ENCODE measurements at places on chromosomes 16 and 17.

- DNase-seq, result no peak
These were observed 46.7 kb upstream of the LHX1 start for GRCh38 chr17:36890398-36891168.

DNA sequence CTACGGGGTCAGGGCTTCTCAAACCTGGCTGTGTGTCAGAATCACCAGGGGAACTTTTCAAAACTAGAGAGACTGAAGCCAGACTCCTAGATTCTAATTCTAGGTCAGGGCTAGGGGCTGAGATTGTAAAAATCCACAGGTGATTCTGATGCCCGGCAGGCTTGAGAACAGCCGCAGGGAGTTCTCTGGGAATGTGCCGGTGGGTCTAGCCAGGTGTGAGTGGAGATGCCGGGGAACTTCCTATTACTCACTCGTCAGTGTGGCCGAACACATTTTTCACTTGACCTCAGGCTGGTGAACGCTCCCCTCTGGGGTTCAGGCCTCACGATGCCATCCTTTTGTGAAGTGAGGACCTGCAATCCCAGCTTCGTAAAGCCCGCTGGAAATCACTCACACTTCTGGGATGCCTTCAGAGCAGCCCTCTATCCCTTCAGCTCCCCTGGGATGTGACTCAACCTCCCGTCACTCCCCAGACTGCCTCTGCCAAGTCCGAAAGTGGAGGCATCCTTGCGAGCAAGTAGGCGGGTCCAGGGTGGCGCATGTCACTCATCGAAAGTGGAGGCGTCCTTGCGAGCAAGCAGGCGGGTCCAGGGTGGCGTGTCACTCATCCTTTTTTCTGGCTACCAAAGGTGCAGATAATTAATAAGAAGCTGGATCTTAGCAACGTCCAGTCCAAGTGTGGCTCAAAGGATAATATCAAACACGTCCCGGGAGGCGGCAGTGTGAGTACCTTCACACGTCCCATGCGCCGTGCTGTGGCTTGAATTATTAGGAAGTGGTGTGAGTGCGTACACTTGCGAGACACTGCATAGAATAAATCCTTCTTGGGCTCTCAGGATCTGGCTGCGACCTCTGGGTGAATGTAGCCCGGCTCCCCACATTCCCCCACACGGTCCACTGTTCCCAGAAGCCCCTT is 10.9 kb downstream of the STH start:
- DNase-seq, result no peak

DNA sequence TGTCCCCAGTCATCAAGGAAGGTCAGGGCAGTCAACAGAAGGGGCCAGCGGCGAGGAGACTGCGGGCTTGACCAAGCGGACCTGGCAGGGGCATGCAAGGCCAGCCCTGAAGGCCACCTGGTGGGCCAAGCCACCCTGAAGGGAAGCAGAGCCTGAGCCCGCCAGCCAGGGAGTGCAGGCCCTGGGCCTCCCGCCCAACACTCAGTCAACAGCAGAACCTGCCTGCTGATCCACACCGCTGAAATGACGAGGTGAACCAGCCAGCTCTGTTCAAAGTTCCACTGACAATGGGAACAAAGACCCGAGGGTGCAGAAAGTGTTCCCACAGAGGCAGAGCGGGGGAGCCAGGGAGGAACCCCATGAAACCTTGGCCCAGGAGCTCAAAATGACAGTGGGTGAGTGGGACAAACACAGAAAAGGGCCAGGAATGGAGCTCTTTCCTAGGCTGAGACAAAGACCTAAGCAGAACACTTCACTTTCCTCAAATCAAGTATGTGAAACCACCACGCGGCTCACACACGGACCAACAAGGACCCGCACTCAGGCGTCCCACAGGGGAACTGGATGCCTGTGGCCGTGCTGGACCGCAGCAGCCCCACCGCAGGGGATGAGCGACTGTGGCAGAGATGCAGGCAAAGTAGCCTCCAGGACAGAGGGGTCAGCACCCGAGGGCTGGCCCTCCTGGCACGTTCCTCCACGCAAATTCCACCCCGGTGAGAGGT is 12.0 kb downstream of the AXIN1 start:
- no peak for DNase-seq

DNA sequence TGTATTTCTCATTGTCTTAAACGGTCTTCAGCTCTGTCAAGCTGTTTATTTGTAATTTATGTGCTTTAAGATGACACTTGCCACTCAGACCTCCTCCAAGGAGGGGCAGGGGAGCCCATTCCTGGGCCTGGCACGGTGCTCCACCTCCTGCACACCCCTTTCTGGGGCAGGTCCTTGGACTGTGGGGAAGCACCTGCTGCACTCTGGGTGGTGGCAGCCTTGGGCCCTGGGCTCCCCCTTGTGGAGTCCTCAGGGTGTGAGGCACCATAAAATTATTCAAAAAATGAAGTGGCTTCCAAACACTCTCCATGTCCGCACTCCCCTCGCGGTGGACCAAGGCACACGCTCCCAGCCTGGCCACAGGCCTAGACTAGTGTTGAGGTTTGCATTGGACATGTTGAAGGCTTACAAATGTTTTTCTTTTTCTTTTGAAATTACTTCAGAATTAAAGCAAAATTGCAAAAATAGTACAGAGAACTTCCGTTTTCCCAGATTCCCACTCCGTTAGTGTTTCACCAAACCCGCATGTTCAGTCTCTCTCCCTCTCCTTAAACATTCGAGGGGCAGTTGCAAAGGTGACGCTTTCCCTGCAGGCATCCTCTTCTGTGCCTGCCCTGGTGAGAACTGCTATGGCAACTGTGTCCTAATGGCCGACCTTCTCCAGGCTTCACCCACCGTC is 32.4 kb downstream of the FOXK2 start:
- DNase-seq, result peak; percentile 42

- DNase-seq, result no peak
These were observed 53.6 kb downstream of the WNT3 start for GRCh38 chr17:46764709-46765401.

DNA sequence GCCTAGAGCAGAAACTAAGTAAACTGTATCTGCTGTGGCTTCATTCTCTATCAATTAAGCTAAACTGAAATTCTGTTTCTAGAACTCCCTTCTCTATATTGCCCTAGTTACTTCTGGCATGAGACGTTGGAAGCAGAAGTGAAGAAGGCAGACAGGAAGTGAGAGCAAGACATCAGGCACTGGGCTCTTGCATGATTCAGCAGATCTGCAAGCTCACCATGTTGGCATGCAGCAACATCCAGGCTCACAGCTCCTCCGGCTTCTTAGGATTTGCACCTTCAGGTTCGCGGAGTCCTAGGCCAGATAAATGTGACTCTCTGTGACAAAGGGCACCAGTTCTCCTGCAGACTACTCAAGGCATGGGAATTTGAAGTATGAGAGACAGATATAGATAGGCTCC is 148.3 kb downstream of the CDH8 start:
- DNase-seq, result no peak

DNA sequence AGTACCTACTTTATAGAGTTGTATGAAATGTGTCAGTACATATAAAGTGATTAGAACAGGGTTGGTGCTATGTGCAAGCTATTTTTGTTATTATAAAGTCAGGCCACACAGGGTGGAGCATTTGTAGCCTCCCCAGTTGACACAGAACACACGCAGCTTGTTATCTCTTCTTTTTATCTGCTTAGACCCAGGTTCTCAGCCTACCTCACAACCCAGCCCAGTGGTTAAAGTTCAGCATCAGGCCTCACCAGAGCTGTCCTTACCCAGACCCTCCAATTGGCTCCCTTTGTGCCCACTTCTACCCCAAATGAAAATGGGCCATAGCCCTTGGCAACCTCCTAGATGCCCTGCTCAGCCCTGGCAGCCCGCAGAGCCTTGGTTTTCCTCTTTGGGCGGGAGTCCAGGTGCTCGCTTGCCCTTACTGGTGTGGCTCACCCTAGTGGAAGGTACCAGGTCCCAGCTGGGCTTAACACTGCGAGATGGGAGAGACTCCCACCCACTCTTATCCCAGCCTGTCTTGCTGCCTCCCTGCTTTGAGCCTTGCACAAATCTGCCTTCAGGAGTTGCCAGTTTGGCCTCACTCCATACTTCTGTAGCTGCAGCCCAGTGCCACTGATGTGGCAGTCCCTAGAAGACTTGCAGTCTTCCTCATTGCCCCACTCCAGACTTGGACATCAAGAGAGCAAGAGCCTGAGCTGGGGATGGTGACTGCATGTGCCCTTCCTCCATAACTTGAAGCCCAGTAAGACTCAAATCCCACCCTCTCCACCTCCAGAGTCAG is 1.1 kb upstream of the PIGS start:
- DNase-seq, result no peak

GRCh38 chr16:90081606-90081970 is 4.5 kb upstream of the PRDM7 start:
- DNase-seq, result no peak

GRCh38 chr17:49480836-49481615 is 14.1 kb upstream of the NGFR start:
- DNase-seq, result no peak

GRCh38 chr17:6702567-6703215 is 10.5 kb downstream of the SLC13A5 start:
- DNase-seq, result no peak

DNA sequence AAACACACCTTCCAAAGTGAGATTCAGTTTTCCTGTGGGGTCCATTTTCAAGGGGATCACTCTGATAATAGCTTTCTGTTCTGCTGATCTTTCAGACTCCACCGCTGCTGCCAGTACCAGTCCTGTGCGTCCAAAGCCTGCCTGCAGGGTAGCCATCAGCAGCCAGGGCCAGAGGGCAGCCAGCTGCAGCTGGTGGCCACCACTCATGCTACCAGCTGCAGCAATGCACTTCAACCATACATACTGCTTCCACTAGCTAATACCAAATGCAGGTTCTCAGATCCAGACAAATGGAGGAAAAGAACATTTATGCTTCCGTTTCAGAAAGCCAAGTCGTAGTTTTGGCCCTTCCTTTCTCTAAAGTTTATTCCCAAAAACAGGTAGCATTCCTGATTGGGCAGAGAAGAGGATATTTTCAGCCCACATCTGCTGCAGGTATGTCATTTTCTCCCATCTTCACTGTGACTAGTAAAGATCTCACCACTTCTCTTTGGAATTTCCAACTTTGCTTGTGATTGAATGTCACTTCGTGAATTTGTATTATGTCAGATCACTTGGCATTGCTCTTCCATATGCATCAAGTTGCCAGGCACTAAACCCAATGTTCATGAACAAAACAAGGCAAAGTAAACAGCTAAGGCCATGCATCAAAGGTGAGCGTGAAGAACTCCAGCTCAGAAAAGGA is 1.8 kb downstream of the RNF43 start:
- no peak for DNase-seq

DNA sequence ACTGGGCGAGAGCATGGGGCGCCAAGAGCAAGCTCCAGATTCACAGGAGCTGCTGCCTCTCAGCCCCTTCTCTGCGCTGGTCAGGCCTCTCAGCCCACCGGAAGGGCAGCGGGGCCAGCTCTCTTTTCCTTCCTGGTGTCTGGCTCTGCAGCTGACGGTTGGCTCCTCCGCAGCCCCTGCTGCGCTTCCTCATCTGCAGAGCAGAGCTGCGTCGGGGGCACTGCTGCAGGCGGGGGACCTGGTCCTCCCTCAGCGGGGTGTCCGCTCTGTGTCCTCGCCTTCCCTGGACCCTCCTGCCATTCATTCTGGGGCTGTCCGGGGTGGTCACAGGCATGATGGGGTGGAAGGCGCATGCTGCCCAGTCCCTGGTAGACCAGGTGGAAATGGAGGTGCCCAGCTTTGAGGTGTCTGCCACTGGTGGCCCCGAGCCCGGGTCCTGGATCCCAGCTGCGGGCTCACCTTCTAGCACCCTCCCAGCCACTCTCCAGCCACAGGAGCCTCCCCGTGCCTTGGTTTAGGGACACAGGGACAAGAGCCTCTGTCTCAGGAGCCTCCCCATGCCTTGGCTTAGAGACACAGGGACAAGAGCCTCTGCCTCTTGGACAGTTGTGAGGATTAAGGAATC is 84.8 kb downstream of the IRF8 start:
- DNase-seq, result no peak

DNA sequence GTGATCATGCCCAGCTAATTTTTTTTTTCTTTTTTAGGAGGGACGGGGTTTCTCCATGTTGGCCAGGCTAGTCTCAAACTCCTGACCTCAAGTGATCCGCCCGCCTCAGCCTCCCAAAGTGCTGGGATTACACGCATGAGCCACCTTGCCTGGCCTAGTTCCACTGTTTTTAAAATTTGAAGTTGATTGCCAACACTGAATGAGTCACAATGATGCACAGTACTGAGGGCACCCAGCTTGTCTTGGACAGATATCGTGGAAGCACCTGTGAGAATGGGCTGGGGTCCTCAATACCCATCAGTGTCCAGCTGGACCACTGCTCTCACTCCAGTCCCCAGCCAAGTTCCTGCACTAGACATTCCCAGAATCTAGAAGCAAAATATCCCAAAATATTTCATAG is 2.5 kb downstream of the KNOP1 start:
- DNase-seq, result no peak

DNA sequence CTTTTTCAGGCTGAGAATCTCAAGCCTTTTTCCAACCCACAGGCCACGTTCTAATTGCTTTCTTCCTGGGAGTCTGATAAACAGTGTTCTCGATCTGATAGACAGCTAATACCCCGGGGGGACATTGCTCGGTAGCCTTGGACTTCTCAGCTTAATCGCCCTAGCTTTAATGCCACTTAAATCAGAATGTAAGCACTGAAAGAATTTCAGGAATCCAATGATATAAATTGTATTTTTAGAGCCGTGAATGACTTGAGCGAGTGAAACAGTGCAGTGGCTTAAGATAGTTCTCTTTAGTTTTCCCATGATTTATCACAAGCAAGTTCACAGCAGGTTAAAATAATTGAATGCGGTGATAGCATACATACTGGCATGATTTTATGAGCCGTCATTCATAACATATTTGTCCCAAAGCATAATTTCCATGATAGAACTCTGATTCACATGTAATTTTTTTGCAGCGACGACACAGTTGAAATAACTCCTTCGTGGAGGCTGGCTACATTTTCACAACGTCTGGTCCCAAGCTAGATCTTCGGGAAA is 116.1 kb upstream of the MYOCD start:
- DNase-seq, result no peak

GRCh38 chr17:61002316-61002736 is 324.7 kb downstream of the BCAS3 start:
- DNase-seq, result peak; percentile 55

GRCh38 chr17:32488604-32489180 is 1.9 kb downstream of the CDK5R1 start:
- no peak for DNase-seq

GRCh38 chr16:54165174-54165911 is 121.2 kb downstream of the IRX3 start:
- DNase-seq, result no peak

GRCh38 chr17:48679385-48680096 is 42.8 kb downstream of the PRAC1 start:
- DNase-seq, result no peak

DNA sequence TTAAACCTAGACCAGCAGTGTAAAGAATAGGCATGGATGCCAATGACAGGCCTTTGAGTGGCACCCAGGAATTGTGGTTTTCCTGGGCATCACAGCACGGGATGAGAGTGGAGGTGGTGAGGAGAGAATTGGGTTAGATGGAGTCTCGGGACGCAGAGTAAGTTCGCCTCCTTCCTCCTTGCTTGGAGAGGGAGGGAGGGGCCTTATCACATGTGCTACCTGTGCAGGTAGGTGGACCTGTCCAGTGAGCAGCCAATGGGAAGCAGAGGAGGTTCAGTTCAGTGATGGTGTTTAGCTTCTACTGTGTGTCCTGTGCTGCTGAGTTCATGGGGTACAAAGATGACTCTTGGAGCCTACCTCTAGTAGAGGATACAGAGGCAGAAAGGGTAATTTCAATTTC is 14.9 kb downstream of the YPEL2 start:
- DNase-seq, result no peak
